ENCODE measurements at places on chromosomes 4 and X.

- no peak for DNase-seq
- H3K36me3 ChIP-seq, result no peaks in the 10 kb centered on the region
- no peaks in the 10 kb centered on the region for H3K4me1 ChIP-seq
- H3K27ac ChIP-seq, result no peak overlapping the region
- H3K27me3 ChIP-seq, result no peaks in the 10 kb centered on the region
- no peak overlapping the region for H3K4me3 ChIP-seq
These were observed 102.6 kb downstream of the IQCM start for GRCh38 chr4:149713031-149713430.

DNA sequence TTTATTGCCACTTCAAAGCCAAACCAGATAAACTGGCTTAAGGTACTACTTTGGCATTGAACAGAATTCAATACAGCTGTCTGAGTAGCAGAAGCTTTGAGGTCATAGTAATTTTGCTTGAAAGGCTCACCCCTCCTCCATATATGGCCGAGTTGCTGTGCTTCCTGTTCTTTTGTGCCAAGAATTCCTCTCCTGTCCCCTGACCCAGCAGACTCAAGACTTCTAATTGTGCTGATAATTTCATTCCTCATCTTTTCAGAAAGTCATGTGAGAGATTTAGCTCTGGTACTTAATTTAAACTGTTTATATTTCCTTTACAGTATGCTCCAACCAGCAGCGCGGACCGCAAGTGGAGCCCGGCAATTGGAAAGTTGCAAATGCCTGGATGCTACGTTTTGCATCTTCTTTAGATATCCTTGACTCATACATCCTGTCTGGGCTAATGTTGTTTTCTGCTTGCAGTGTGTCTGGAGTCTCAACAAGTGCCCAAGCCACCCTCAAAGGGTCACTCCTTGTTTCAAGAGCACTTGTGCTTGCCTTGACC lies 373.4 kb downstream of the PDGFC start:
- no peak overlapping the region for H3K4me3 ChIP-seq
- no peaks in the 10 kb centered on the region for H3K4me1 ChIP-seq
- DNase-seq, result no peak
- H3K36me3 ChIP-seq, result no peaks in the 10 kb centered on the region
- no peak overlapping the region for H3K27ac ChIP-seq

- H3K27me3 ChIP-seq, result peaks cover 18% of the 10 kb centered on the region
- H3K36me3 ChIP-seq, result no peaks in the 10 kb centered on the region
- H3K4me1 ChIP-seq, result no peaks in the 10 kb centered on the region
- H3K4me3 ChIP-seq, result no peak overlapping the region
- no peak overlapping the region for H3K27ac ChIP-seq
- DNase-seq, result no peak
These were observed 345.3 kb upstream of the LCORL start for GRCh38 chr4:18366892-18367291.

DNA sequence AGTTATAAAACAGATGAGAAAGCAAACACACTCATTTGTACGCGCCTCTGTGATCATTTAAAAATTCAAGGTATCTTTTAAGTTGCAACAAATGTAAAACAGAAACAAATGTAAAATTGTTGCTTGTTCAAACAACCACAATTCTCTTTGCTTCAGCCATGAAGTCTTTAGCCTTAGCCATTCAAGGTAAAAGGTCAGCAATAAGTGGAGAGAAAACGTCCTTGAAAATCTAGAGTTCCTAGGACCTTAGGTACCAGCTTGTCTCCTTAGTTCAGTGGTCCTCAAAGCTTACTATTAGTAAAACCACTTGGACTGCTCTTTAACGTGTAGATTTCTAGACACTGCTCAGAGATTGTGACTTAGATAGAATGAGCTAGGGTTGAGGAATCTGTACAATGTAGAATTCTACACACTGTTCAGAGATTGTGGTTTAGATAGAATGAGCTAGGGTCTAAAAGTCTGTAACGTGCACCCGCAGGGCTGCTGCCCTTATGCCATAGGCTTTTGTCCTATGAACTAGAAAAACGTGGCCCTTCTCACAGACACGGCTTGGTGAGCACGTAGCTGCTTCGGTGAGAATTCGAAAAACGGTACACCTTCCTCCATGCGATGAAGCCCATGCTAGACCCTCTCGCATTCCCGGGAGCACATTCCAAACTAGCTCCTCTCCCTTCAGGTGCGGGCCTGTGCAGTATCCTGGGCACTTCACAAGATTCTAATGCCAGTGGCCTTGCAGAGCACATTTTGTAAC lies 1.7 kb downstream of the PLAC8 start:
- peak overlapping the region; percentile 97 for H3K27ac ChIP-seq
- H3K4me1 ChIP-seq, result peaks cover 32% of the 10 kb centered on the region
- peak overlapping the region; percentile 100 for H3K4me3 ChIP-seq
- peak; percentile 46 for DNase-seq

- H3K4me3 ChIP-seq, result peak overlapping the region; percentile 75
- H3K27ac ChIP-seq, result peak overlapping the region; percentile 92
- peaks cover 50% of the 10 kb centered on the region for H3K4me1 ChIP-seq
- no peak for DNase-seq
- H3K36me3 ChIP-seq, result no peaks in the 10 kb centered on the region
- no peaks in the 10 kb centered on the region for H3K27me3 ChIP-seq
These were observed 323.6 kb downstream of the BCOR start for GRCh38 chrX:39773923-39774773.

GRCh38 chr4:3207531-3208037 lies 41.4 kb upstream of the MSANTD1 start:
- H3K27ac ChIP-seq, result no peak overlapping the region
- H3K4me1 ChIP-seq, result peaks cover 17% of the 10 kb centered on the region
- no peak for DNase-seq

- peaks cover 8% of the 10 kb centered on the region for H3K4me1 ChIP-seq
- H3K4me3 ChIP-seq, result no peak overlapping the region
- no peak overlapping the region for H3K27ac ChIP-seq
- DNase-seq, result no peak
- no peaks in the 10 kb centered on the region for H3K27me3 ChIP-seq
- no peaks in the 10 kb centered on the region for H3K36me3 ChIP-seq
These were observed 11.6 kb upstream of the PYURF start for GRCh38 chr4:88535090-88535755.
